ENCODE measurements at places on chromosomes 6 and 20.
A peak's percentile ranks its signal among the peaks of the same experiment; 100 is the strongest.

GRCh38 chr20:43415661-43416430 lies 41.9 kb upstream of the SRSF6 start:
- no peak for DNase-seq

GRCh38 chr6:139764498-139764986 lies 390.1 kb upstream of the CITED2 start:
- peak; percentile 24 for DNase-seq

DNA sequence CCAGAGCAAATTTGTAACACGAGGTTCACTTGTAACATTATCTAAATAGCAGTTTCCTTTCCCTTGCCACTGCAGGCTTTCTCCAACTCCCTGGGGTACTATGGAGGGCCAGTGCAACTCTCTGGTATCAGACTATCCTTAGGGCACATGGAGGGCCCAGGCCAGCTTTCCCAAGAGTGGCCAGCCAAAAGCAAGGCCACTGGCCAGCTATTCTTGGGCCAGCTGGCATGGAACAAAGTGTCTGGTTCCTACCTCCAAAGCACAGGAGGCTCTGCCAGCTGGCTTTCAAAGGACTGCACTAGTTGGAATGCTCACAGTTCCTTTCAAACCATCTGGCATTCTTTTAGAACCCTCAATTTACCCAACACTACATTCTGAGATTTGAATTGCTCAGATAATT lies 8.7 kb downstream of the RNF24 start:
- no peak for DNase-seq

DNA sequence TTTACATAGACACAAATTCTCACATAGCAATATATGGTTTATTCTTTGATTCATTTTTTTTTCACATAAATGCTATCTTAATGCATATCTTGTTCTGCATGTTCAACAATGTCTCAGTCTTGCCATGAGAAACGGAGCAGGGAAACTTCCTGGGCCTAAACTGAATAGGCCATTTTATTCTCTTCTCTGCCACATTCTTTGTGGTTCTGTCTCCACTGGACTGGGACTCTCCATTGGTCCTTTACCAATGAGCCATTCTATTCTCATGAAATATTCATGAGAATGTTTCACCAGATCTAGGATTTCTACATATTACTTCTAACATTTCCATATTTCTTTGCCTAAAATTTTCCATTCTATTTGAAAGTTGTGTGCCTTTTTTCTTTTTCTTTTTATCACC lies 42.8 kb downstream of the LAMA2 start:
- DNase-seq: no peak

- no peak for DNase-seq
Measured at GRCh38 chr20:50850721-50851286, 55.9 kb downstream of the BCAS4 start.

DNA sequence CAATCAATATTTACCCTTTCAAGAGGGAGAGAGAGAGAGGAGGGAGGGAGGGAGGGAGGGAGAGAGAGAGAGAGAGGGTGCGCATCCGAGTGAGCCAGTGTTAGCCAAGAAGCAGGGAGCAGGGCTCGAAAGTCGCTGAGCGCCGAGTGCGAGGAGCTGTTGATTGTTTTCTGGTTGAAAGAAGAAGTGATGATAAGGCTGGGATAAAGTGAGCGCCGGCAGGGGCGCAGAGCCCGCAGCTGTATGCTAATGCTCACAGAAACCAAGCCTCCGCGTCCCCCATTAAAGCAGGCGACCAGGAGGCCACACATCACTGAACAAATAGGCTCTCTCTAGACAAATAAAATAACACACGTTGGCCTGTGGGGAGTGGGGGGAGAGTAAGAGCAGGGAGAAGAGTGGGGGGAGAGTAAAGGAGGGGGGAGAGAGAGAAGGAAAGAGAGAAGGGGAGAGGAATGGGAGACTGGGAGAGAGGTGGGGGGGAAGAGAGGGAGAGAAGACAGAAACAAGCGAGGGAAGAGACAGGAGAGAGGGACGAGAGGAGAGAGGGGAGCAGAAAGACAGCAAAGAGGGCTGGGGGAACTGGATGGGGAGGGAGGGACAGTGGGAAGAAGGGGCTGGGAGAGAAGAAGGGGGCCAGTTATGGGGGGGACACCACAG lies 5.0 kb upstream of the INSM1 start:
- DNase-seq: no peak

GRCh38 chr6:2958776-2959175 lies 12.6 kb downstream of the SERPINB6 start:
- DNase-seq: no peak

DNA sequence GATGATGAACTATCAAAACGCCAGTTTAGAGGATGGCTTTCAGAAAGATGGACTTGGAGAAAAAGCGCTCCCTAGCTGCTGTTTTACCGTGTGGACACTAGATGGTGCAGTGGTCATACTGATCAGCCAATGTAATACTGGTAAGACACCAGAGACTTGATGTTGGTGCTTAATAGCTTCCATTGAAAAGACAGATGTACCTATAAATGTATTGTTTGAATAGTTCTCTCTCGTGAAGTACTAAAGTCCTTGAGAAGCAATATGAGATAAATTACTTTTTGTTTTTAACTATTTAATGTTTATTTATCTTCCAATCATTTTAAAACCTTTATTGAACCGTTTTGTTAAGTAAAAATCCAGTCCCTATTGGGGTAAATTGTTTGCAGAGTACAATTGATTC lies 63.9 kb upstream of the FUCA2 start:
- DNase-seq: peak; percentile 82

DNA sequence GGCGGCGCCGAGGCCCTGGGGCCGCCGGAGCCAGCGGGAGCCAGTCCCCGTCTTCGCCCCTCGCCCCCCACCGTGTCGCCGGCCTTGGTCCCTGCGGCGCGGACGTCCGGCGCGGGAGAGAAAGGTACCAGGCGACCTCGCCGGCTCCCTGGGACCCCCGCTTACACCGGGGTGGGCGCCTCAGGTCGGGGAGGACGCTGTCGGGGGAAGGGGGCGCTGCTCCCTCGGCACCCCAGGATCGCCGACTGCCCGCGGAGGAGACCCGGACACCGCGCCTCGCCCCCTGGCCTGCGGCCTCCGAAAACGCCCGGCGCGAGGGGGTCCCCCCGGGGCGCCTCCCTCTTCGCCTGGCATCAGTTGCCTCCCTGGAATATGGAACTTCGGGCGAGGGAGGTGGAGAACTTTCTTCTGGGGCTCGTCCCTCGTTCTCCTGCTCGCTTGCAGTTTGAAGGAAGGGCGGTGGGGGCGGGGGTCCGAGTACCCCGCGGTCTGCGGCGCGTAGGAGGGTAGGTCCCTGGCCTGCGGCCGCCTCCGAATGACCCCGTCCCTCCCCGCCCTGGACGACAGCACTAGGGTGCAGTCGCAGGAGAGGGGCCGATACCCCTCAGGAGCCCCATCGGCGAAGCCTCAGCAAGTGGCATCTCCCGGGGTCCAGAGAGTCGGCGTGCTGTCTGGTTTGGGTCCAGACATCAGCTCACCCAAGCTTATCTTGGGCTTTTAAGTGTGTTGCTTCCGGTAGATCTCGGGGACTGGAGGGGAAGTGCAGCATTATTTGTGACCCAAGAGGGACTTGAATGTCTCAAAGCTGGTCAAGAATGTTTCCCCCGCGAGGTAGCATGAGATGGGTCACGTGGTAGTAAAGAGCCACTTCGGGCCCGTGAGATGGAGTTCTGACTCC lies 549 bp downstream of the ANKRD6 start:
- peak; percentile 40 for DNase-seq

DNA sequence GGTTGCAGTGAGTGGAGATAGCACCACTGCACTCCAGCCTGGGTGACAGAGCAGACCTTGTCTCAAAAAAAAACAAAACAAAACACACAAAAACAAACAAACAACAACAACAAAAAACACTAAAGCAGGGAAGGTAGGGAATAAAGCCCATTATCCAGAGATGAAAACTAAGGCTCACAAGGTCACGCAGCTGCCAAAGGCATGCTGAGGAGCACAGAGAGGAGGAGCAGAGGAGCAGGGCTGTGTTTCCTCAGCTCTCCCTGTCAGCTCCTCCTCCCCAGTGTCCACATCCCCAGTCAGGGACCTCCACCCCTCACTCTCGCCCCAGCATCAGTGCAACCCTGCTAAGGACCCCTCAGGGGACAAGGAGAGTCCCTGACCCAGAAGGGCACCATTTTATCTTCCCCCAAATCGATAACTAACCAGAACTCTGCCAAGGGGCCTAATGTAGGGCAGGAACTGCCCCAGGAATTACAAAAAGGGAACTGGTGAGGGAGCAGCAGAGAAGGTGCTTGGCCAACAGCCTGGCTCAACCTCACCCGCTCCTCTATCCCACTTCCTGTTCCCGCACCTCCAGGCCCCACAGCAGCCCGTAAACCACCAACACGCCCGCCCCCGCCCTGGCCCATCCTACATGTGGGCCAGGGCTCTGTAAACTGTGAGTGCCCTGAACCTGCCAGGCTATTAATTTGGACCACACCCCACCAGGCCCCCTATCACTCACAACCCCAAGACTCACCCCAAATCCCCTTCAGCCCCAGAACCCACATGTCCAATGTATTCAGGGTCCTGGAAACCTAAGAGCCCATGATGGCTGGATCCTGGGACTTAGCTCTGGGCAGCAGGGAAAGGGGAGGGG lies 9.0 kb downstream of the TEAD3 start:
- no peak for DNase-seq

DNA sequence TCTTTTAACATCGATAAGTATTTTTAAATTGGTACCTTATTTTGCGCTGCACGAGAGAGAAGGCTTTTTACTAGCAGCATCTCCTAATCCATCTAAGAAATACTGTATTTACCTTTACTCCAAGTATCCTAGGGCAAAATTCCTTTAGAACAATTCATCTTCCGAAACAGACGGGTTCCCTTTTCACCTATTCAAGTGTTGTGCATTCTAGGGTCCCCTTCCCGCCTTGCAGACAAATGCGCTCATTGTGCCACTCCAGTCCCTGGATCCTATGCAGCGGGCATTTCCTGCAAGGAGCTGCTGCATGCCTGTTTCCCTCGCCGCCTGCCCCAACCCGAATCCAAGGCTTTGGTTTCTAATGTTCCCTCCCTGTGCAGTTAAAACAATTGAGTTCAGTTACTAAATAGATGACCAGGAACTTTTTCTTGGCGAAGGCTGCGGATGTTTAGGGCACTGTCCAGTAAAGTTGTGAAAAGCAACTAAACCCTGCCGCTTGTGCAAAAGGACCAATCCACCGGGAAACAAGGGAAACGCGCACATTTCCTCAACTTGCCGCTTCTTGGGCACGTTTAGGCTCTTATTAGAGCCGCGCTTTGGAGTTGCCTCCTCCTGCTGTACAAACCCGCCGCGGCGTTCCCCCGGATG lies 556 bp upstream of the SCAF8 start:
- DNase-seq: no peak

DNA sequence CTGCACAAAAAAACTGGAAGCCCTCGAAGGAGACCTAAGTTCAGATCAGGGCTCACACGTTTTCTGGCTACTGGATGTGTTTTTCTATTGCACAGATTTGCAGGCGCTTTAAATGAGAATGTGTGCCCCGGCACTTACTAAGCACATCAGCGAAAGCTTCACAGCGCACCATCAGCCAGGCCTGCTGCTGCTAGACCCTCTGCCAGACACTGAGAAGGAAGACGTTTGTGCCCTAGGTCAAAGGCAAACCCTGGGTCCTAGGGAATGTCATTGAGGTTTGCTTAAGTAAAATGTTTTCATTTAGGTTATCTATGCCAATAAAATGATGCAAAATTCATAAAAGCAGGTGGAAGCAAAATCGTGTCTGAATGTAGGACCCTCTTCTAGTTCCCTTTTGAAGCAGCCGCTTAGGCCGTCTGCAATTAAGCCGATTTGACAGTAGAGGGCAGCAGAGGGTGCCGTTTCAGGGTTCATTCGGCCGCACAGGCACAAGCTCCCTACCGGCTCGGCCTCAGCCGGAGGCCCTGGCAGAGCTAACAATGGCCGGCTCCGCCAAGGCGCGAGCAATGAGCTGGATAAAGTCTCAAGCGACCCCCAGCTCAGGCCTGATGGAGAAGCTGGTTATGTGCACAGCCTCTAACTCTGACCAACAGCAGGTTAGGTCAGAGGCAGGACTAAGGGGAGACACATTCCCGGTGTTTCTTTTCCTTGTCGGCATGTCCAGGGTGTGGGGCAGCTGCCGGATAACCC lies 107.2 kb upstream of the FOXA2 start:
- peak; percentile 57 for DNase-seq

DNA sequence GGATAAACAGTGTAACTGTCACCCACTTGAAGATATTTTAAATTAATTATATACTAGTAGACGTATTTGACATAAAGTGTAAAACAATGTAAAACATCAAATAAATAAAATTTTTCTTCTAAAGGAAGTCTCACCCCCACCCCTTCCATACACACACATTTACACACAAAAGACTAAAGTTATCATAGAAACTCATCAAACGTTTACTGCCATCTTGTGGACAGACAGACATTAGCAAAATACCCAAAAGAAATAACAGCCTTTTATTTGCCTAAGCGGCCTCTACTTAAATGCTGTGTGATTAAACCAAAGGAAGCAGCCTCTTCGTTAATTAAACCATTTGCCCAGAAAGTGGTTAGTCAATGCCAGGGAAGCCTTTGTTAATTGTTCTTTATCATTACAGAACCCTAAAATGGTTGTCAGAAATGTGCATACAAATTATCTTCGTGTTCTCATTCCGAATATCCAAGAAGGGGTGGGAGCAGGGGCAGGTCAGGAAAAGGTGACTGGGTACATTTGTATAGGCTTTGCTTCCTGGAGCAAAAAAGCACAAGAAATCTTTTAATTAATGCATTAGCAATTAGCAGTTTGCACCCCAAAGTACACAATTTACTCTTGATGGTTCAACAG lies 176.2 kb upstream of the SASH1 start:
- peak; percentile 41 for DNase-seq

- DNase-seq: peak; percentile 85
Measured at GRCh38 chr6:35736253-35736894, 458 bp upstream of the ARMC12 start.

GRCh38 chr6:73258721-73259120 lies 4.3 kb downstream of the KHDC1 start:
- DNase-seq: no peak

GRCh38 chr6:73290435-73290834 lies 27.4 kb upstream of the KHDC1 start:
- DNase-seq: no peak

DNA sequence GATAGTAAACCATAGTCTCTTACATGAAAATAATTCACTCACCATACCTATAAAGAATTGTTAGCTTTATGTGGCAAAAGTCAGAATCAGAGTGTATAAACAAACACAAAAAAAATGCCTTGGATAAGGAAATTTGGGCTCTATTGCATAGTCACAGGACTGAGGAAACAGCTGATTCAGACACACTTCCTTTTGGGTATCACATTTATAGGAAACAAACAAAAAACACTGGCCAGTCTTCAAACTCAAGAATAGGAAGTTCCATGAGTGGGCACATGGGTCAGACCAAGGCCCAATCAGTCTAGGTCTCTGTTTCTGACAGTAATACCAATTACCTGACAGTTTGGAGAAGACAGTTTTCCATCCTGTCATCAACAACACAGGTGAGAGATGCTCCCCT lies 8.0 kb downstream of the SLC18B1 start:
- no peak for DNase-seq

DNA sequence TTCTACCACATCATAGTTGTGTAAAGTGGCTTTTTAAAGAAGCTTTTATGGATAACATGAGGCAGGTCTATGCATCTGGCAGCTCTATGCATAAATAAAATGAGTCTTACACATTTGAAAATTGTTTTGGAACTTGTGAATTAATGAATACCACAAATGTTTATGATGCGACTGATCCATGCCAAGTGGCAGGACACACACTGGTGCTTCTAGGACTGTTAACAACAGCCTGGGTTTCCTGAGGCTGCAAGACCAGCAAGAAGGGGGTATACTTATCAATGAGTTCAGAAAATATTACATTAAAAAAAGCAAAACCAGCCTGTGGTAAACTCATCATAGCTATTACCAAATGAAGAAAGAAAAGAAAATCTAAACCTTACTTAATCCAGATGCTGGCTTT lies 212.9 kb upstream of the PDE10A start:
- no peak for DNase-seq

All from CD4-positive, alpha-beta T cell treated with Interleukin-4 for 1 hour (primary cell).